HT1080 (cell line): ENCODE measurements at places on chromosomes 6 and 20. TPM values are rescaled to one million over a fixed set of nuclear protein-coding genes. Genes with fewer than 3 reads are reported as not detected.

KCNQ2 gene
- under 0.01 and 0.23 TPM in 2 replicates for total RNA-seq

- DNase-seq, result no peak
Observed at GRCh38 chr6:37501632-37502491, 2.2 kb upstream of the CCDC167 start.

RUNX2 gene
- 2.6 and 4.1 TPM in 2 replicates for total RNA-seq

GRCh38 chr20:46715292-46715756 is 5.9 kb downstream of the SLC2A10 start:
- no peak for DNase-seq

ARMC12 gene
- total RNA-seq, result not detected in 2 replicates

HMGN4 gene
- 74.0 and 75.1 TPM in 2 replicates for total RNA-seq

DNA sequence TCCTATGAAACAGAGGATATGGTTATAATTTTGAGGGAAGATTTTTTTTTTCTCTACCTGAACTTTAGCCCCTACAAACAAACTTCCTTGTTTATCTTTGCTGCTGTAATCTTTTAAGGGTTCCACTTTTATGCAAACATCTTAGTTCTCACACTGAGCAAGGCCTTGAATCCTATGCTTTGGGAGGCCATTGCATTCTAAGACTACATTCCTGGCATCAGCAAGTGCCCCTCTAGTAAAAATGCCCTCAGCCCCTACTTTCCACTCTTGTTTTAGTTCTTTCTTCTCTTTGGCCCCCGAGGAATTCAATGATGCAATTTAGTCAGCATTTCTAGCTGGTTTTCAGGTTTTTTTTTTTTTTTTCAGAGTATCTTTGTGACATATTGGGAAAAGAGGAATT is 8.1 kb upstream of the AHI1 start:
- DNase-seq, result no peak

- peak; percentile 92 for DNase-seq
Observed at GRCh38 chr6:53348371-53349208, at the start of gene ELOVL5. TSS of gene ELOVL5 (minus strand) at chr6:53348950. CDS start at chr6:53295699, 53,251 bp downstream.

DNA sequence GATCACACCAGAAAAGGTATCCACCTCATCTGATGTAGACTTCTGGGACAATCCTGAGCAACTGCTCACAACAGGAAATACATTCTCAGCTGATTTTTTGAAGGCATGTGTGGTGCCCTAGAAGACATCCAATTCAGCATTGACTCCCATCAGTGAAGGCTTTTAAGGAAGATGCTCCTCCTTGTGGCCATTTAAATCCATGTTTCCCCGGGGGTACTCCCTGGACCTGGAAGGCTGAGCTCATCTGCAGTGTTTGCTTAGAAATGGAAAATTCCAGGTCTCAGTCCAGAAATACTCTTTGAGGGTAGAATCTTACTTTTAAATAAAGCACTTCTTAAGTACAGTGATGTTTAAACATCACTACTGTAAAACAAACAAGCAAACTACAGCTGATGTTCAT is 195.5 kb upstream of the PDE10A start:
- peak; percentile 7 for DNase-seq

GRCh38 chr6:101824551-101825345 is 431.2 kb downstream of the GRIK2 start:
- DNase-seq, result no peak

GRCh38 chr20:37452236-37452635 is 68.8 kb upstream of the NNAT start:
- DNase-seq, result no peak

- DNase-seq, result peak; percentile 24
Observed at GRCh38 chr6:7165890-7166267, 58.1 kb downstream of the RREB1 start.

GRCh38 chr6:5094327-5094726 is 9.2 kb downstream of the PPP1R3G start:
- DNase-seq, result peak; percentile 66
